ENCODE measurements at places on chromosomes 3 and 15.

DNA sequence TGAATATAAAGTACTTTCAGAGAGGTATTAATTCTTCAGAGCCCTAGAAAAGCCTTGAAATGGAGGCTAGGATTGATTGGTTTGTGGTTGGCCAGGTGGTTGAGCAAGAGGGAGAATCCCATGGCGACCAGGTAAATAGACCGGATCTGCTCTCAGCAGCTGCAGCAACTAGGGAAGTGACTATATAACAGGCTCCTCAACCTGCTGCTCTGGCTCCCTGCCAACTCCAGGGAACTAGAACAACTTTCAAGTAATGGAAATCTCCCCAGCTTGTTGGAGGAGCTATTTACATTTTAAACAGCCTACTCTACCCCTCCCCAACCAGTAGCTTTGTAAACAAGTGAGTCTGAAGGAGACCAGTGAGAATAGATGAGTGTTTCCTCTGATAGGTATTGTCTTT lies 121.8 kb upstream of the CADM2 start:
- no peak overlapping the region for H3K27ac ChIP-seq
- no peaks in the 10 kb centered on the region for H3K4me1 ChIP-seq
- H3K27me3 ChIP-seq, result no peaks in the 10 kb centered on the region
- DNase-seq, result no peak
- H3K36me3 ChIP-seq, result no peaks in the 10 kb centered on the region

- H3K4me1 ChIP-seq, result peaks cover 5% of the 10 kb centered on the region
- peaks cover under 1% of the 10 kb centered on the region for H3K36me3 ChIP-seq
- no peak overlapping the region for H3K4me3 ChIP-seq
- H3K27ac ChIP-seq, result no peak overlapping the region
Measured at GRCh38 chr3:59817511-59817910, 767.7 kb upstream of the CFAP20DC start.

DNA sequence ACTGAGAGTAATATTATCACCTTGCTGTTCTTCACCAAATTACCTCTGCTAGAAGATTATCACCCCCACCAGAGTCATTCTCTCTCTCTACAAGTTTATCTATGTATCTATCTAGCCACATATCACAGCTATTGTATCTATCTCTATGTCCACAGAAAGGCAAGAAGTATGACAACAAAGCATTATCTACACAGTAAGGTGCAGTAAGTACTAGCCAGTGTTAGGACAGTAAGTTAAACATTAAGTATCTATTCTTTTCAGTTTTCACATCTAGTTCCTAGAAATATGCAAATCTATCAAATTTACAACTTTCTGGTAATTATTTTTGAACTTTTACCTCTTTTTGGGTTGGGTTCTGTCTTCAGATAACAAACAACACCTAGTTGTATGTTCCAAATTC lies 26.5 kb upstream of the XXYLT1 start:
- DNase-seq, result no peak
- peaks cover 8% of the 10 kb centered on the region for H3K36me3 ChIP-seq
- H3K4me3 ChIP-seq, result no peak overlapping the region
- no peak overlapping the region for H3K27ac ChIP-seq
- H3K4me1 ChIP-seq, result no peaks in the 10 kb centered on the region

DNA sequence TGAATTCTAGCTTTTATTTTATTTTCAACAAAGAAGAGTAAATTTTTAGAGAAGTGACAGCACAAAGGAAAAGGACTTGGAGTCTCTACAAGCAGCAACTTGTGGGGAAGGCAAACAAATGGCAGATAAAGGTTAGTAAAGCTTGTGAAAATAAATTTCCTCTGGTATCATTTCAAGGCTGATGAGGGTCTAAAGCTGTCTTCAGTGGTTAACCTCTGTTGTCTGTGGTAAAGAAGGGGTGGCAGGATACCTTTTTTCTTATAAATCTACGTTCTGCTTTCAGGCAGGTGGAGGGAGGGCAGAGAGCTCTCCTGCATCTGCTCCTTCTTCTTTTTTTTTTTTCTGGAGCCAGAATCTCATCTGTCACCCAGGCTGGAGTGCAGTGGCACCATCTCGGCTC lies 50.5 kb downstream of the NMD3 start:
- H3K4me1 ChIP-seq, result no peaks in the 10 kb centered on the region
- H3K27me3 ChIP-seq, result no peaks in the 10 kb centered on the region
- H3K27ac ChIP-seq, result no peak overlapping the region
- peaks cover 12% of the 10 kb centered on the region for H3K36me3 ChIP-seq

- H3K27me3 ChIP-seq, result no peaks in the 10 kb centered on the region
- no peak overlapping the region for H3K4me3 ChIP-seq
- H3K36me3 ChIP-seq, result peaks cover 11% of the 10 kb centered on the region
- no peak for DNase-seq
Measured at GRCh38 chr3:67090474-67090873, 92.4 kb downstream of the KBTBD8 start.

GRCh38 chr3:5235655-5236054 lies 48.1 kb downstream of the EDEM1 start:
- peaks cover 5% of the 10 kb centered on the region for H3K4me1 ChIP-seq
- no peaks in the 10 kb centered on the region for H3K27me3 ChIP-seq
- H3K4me3 ChIP-seq, result no peak overlapping the region
- no peak for DNase-seq
- H3K36me3 ChIP-seq, result no peaks in the 10 kb centered on the region

DNA sequence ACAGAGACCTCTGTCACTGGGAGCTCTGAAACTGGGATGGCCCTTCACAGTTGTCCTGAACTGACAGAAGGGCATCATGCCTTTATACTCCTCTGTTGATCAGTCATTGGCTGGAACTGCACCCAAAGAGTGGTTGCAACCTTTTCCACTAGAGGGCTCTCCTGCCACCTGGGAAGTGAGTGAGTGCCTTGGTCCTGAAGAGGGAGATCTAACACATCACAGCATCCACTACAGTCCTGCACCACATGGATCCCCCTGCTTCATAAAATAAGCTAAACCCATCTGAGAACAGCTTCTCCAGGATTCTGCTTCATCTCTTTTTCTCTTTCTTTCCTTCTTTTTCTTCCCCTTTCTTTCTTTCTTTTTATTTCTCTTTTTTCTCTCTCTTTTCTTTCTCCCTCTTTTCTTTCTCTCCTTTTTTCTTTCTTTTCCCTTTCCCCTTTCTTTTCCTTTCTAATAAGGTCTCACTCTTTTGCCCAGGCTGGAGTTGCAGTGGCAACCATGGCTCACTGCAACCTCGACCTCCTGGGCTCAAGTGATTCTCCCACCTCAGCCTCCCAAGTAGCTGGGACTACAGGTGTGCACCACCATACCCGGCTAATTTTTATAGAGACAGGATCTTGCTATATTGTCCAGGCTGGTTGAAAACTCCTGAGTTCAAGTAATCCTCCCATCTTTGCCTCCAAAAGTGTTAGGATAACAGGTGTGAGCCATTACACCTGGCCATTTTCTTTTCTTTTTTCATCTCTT lies 42.8 kb upstream of the RAF1 start:
- no peaks in the 10 kb centered on the region for H3K4me1 ChIP-seq
- no peaks in the 10 kb centered on the region for H3K36me3 ChIP-seq
- peak; percentile 75 for DNase-seq
- no peak overlapping the region for H3K27ac ChIP-seq
- H3K27me3 ChIP-seq, result no peaks in the 10 kb centered on the region
- no peak overlapping the region for H3K4me3 ChIP-seq

DNA sequence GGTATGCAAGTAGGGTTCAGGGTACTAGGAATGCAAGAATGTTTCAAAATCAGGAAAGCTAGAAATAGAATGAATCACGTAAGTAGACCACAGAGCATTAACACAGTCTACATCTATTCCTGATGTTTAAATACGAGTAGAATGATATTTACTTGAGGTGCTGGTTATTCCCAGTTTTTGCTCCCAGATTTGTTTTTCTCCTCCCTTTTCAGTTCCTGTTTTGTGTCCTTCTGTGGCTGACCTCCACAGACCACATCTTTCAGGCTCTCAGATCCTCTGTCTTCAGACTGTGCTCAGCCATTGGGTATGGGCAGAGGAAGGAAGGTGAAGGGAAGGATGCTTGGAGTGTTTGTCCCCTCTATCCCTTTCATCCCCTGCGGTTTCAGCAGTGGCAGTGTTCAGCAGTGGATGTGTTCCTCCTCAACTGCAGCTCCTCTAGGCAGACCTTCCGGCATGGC lies 276.6 kb downstream of the ZNF621 start:
- DNase-seq, result no peak
- no peak overlapping the region for H3K27ac ChIP-seq
- no peaks in the 10 kb centered on the region for H3K36me3 ChIP-seq
- peaks cover 13% of the 10 kb centered on the region for H3K27me3 ChIP-seq

- peaks cover 2% of the 10 kb centered on the region for H3K27me3 ChIP-seq
- H3K4me1 ChIP-seq, result peaks cover 12% of the 10 kb centered on the region
- peaks cover 16% of the 10 kb centered on the region for H3K36me3 ChIP-seq
- peak overlapping the region; percentile 57 for H3K27ac ChIP-seq
- DNase-seq, result no peak
Measured at GRCh38 chr15:89067751-89068150, 20.5 kb upstream of the ABHD2 start.

GRCh38 chr3:111782447-111782782 lies 76.7 kb upstream of the PHLDB2 start:
- no peak overlapping the region for H3K4me3 ChIP-seq
- no peak for DNase-seq
- H3K4me1 ChIP-seq, result no peaks in the 10 kb centered on the region
- no peaks in the 10 kb centered on the region for H3K27me3 ChIP-seq

DNA sequence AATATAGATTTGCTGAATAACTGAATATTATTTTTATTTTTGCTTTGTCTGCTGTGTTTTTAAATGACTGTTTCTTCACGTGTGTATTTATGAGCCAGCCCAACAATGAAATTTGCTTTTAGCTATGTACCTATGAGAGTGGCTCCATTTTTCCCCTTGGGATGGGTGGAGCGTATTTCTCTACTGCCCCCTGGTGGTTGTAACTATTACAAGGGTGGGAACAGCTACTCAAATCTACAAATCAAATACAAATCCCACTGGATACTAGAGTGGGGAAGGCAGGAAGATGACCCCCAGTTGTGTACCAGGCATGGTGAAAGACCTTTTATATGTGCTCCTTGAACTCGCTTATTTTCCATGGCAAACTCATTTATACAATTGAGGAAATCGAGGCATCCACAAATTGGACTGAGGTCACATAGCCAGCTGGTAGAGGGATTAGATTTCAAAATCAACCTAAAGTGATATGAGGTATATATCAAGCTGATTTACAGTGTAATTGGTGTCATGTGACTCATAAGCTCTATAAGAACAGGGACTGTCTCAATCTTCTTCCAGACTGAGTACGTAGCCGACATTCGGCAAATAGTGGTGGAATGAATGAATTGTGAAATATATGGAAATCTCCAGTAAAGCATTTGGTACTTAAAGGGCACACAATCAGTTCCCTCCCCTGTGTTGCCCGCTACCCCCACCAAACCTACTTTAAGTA lies 69.5 kb upstream of the VEPH1 start:
- no peak overlapping the region for H3K4me3 ChIP-seq
- H3K4me1 ChIP-seq, result no peaks in the 10 kb centered on the region
- peak; percentile 17 for DNase-seq
- no peaks in the 10 kb centered on the region for H3K36me3 ChIP-seq
- H3K27me3 ChIP-seq, result peaks cover 10% of the 10 kb centered on the region
- H3K27ac ChIP-seq, result no peak overlapping the region

DNA sequence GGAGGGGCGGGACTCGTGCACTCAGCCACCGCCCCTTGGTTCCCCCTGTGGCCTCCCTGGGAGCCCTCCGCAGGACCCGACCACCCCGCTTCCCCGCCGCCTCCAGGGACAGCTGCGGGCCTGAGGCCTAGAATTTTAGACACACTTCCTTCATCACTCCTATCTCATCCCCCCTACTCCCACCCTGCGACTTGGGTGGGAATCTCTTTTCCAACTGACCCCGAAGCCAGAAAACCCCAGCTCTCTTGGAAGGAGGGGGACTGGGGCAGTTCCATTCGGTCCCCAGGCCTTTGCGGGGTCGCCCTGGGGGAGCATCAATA lies 289 bp upstream of the TFDP2 start:
- DNase-seq, result no peak
- H3K4me1 ChIP-seq, result peaks cover 26% of the 10 kb centered on the region
- no peaks in the 10 kb centered on the region for H3K27me3 ChIP-seq
- no peaks in the 10 kb centered on the region for H3K36me3 ChIP-seq
- H3K4me3 ChIP-seq, result peak overlapping the region; percentile 79
- no peak overlapping the region for H3K27ac ChIP-seq

GRCh38 chr3:82306189-82306588 lies 544.7 kb upstream of the GBE1 start:
- H3K36me3 ChIP-seq, result no peaks in the 10 kb centered on the region
- H3K27me3 ChIP-seq, result no peaks in the 10 kb centered on the region
- no peak for DNase-seq
- H3K27ac ChIP-seq, result no peak overlapping the region
- no peak overlapping the region for H3K4me3 ChIP-seq

GRCh38 chr3:88467191-88467590 lies 317.4 kb downstream of the C3orf38 start:
- no peaks in the 10 kb centered on the region for H3K4me1 ChIP-seq
- DNase-seq, result no peak
- no peaks in the 10 kb centered on the region for H3K36me3 ChIP-seq
- no peaks in the 10 kb centered on the region for H3K27me3 ChIP-seq
- no peak overlapping the region for H3K4me3 ChIP-seq

DNA sequence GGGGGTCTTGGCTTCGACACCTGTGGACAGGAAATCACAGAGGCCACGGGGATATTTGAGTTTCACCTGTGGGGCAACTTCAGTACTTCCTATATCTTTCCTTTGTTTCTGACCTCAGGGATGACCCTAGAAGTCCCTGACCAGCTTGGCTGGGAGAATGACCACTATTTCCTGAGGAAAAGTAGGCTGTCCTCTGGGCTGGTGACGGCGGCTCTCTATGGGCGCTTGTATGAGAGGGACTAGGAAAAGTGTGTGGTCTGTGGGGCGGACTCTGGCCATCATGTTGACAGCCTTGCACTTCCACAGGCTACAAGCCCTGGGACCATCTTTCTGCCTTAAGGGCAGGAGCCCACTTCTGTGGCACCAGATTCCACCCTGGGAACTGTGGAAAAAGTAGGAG lies 43.7 kb downstream of the BTD start:
- no peak overlapping the region for H3K4me3 ChIP-seq
- H3K27ac ChIP-seq, result no peak overlapping the region
- H3K36me3 ChIP-seq, result peaks cover 4% of the 10 kb centered on the region
- DNase-seq, result no peak

DNA sequence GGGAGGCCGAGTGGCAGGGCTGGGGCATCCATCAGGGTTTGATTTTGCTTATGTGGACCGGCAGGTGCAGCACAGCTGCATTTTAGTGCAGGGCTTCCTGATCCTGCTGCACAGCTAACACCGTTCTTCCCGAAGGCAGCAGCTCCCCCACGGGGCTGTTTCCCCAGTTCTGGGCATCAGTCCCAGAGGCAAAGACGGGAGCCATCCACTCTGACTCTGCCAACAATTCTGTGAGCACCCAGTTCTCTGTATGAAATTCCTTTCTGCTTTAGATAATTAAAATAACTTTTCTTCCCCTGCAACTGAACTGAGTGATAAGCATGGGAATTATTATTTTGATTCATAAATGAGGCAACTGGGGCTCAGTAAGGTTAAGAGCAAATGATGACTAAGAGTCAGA lies 262.9 kb upstream of the ATP10A start:
- H3K27me3 ChIP-seq, result peaks cover 12% of the 10 kb centered on the region
- no peak overlapping the region for H3K4me3 ChIP-seq
- H3K36me3 ChIP-seq, result no peaks in the 10 kb centered on the region
